Stimulated activated CD8-positive, alpha-beta memory T cell treated with anti-CD3 and anti-CD28 coated beads, Interleukin-2, amount 100 ng/mL, for 1 hour (primary cell): ENCODE measurements at places on chromosomes 2 and 18.

DNA sequence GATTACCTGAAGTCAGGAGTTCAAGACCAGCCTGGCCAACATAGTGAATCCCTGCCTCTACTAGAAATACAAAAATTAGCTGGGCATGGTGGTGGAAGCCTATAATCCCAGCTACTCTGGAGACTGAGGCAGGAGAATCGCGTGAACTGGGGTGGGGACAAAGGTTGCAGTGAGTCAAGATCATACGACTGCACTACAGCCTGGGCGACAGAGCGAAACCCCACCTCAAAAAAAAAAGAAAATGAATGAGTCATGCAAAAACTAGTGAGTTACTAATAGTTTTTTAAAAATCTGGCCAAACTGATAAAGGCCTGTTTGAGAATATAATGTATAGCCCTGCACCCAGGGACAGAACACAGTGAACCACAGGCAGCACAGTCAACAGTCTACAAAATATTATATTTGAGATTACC lies 17.5 kb downstream of the AFG3L2 start:
- no peak for DNase-seq

- no peak for DNase-seq
These were observed 143.7 kb downstream of the MC4R start for GRCh38 chr18:60228609-60229595.

- no peak for DNase-seq
These were observed 279.8 kb upstream of the SLC14A2 start for GRCh38 chr18:45335282-45336043.

- no peak for DNase-seq
These were observed 127.3 kb downstream of the XRCC5 start for GRCh38 chr2:216236486-216236885.

DNA sequence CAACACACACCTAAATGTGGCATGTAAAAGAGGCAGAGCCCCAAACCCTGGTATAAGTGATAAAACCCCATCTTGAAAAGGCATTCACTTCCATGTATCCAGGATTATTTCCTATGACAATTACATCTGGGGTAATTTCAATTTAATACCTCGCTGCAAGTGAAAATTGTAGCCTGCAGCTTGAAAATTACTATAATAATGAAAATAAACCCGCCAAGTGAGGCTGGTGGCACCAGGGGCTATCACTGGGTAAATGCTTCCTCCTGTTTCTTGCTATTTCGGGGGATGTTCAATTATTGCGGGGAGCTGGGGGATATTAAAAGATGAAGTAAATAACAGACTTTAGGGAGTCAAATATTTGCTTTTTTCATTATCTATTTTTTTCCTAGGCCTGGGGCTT lies 159.5 kb upstream of the CAPN13 start:
- DNase-seq = no peak

- DNase-seq = no peak
These were observed 444.3 kb downstream of the SLC4A3 start for GRCh38 chr2:220071696-220072095.

DNA sequence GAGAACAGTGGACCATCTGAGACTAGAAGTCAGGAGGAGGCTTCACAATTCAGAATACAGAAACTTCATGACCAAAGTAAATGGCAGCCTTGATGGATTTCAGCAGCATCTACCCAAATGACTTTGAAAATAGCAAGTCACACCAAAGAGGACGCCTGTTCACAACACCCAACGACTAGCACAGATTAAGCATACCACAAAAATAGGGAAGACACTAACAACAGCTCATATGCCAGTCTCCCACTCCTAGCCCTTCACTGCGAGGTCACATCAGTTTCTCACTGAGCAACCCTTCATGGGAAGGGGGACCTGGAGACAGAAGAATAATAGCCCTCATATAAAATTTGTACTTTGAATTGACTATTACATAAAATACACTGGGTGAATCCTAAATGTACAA lies 228.4 kb upstream of the SLC39A10 start:
- DNase-seq = no peak

DNA sequence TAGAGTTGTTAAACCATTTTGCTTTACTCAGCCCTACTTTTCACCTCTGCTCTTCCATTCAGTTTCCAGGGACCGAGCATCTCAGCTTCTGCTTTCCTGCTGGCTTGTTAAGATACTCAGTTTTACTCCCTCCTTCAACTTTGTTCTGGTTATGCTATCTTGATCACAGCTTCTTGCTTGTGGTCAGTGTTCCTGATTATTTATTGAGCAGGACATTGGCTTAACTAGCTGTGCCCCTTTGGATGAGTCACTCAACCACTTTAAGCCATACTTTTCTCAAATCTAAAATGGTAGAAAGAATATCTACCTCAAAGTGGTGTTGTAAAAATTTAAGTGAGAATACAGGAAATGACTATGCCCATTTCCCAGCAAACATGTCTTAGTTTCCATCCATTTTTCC lies 124.0 kb downstream of the KYNU start:
- DNase-seq = no peak

- DNase-seq = no peak
These were observed 78.5 kb downstream of the ATL2 start for GRCh38 chr2:38298539-38298938.

- no peak for DNase-seq
These were observed 143.4 kb downstream of the NR4A2 start for GRCh38 chr2:156189143-156189542.
